ENCODE measurements at places on chromosomes 5 and 9. TPM values are rescaled to one million over a fixed set of nuclear protein-coding genes. Genes with fewer than 3 reads are reported as not detected.

The GADD45G gene
- total RNA-seq, result 90.3 TPM

DNA sequence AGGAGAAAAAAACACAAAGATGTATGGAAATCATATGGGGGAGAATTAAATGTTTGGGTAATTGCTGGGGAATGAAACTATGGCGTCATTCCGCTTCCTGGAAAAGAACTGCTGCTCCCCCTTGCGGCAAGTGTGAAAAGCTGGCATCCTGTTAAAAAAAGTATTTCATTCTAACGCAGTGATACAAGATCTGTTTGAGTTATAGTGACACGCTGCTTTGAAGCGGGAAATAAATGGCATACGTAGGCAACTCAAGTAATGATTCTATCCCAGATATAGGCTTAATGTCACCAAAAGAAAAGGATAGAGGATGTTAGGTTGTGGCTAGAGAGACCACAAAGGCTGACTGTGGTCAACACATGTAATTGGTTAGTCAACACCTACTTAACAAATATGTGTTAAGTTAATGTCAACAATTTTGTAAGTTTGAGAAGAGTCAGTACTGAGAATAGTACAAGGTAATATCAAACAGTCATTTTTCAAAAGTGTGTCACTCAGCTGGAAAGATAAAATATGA lies 70.2 kb upstream of the ALDH1A1 start:
- no peak for DNase-seq
- H3K4me3 ChIP-seq, result no peak overlapping the region
- H3K4me1 ChIP-seq, result no peaks in the 10 kb centered on the region

GRCh38 chr5:14039063-14039462 lies 94.6 kb upstream of the DNAH5 start:
- no peak overlapping the region for H3K27ac ChIP-seq
- no peak overlapping the region for H3K4me3 ChIP-seq
- DNase-seq, result peak; percentile 68
- peaks cover 32% of the 10 kb centered on the region for H3K4me1 ChIP-seq

GRCh38 chr9:23830476-23830805 lies 4.4 kb upstream of the ELAVL2 start:
- H3K36me3 ChIP-seq, result no peaks in the 10 kb centered on the region
- H3K4me1 ChIP-seq, result peaks cover 12% of the 10 kb centered on the region
- H3K27ac ChIP-seq, result no peak overlapping the region
- no peak overlapping the region for H3K4me3 ChIP-seq

GRCh38 chr9:133904346-133905090 lies 87.6 kb downstream of the VAV2 start:
- H3K4me1 ChIP-seq, result peaks cover 18% of the 10 kb centered on the region
- no peak overlapping the region for H3K27ac ChIP-seq

DNA sequence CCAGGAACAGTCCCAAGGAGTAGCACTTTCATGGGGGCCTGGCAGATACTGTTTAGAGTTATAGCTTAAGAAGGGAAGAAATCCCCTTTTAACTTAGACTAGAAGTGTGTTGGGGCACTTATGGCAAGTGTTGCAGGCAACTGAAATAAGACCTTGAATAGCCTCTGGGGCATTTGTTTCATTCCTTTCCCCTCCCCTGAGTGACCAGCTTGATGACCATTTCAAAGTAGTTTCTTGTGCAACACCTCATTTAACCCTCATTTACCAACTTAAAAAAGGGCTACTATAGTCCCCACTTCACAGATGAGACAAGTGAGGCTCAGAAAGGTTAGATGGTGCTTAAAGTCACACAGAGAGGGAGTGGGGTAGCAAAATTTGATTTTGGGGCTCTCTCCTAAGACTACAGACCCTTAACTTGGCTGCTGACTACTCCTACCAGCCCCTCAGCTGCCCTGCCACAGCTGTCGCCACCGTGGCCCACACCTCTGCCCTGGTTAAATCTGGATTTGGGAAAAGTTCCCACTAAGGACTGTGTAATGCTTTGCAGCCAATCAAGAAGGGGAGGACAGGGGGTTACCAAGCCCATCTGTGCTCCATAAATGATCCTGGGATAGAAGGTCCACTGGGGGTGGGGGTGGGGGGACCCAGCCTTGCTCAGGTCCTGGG lies 5.5 kb downstream of the PDLIM4 start:
- H3K36me3 ChIP-seq, result no peaks in the 10 kb centered on the region
- H3K4me1 ChIP-seq, result peaks cover 100% of the 10 kb centered on the region
- peak overlapping the region; percentile 99 for H3K27ac ChIP-seq
- H3K4me3 ChIP-seq, result no peak overlapping the region
- DNase-seq, result peak; percentile 55

- no peak for DNase-seq
- H3K27me3 ChIP-seq, result no peaks in the 10 kb centered on the region
- H3K4me1 ChIP-seq, result no peaks in the 10 kb centered on the region
- H3K4me3 ChIP-seq, result no peak overlapping the region
- no peaks in the 10 kb centered on the region for H3K36me3 ChIP-seq
Measured at GRCh38 chr9:134276453-134277245, 49.6 kb upstream of the RXRA start.

DNA sequence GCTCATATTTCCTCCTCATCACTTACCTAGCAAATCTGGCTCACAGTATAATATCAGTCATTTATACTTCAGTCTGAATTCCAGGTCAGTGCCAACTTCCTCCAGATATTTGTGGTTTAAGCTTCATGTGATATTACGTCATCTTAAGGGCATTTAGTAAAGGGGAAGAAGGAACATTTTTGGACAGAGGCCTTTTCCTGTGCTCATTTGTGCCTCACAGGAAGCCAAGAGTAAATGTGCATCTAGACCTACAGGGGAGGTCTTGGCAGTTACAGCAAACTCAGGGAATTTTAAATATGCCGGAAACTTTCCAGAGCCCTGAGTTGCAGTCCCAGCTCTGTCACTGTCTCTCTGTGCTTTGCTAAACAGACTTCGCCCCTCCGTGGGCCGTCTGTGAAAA lies 12.3 kb upstream of the KCNIP1 start:
- H3K4me3 ChIP-seq, result no peak overlapping the region
- peak overlapping the region; percentile 3 for H3K27ac ChIP-seq
- peaks cover 22% of the 10 kb centered on the region for H3K4me1 ChIP-seq

GRCh38 chr9:15079989-15080388 lies 169.8 kb upstream of the FREM1 start:
- no peaks in the 10 kb centered on the region for H3K4me1 ChIP-seq
- no peak overlapping the region for H3K4me3 ChIP-seq
- no peak overlapping the region for H3K27ac ChIP-seq
- no peaks in the 10 kb centered on the region for H3K36me3 ChIP-seq
- no peaks in the 10 kb centered on the region for H3K27me3 ChIP-seq
- DNase-seq, result no peak

DNA sequence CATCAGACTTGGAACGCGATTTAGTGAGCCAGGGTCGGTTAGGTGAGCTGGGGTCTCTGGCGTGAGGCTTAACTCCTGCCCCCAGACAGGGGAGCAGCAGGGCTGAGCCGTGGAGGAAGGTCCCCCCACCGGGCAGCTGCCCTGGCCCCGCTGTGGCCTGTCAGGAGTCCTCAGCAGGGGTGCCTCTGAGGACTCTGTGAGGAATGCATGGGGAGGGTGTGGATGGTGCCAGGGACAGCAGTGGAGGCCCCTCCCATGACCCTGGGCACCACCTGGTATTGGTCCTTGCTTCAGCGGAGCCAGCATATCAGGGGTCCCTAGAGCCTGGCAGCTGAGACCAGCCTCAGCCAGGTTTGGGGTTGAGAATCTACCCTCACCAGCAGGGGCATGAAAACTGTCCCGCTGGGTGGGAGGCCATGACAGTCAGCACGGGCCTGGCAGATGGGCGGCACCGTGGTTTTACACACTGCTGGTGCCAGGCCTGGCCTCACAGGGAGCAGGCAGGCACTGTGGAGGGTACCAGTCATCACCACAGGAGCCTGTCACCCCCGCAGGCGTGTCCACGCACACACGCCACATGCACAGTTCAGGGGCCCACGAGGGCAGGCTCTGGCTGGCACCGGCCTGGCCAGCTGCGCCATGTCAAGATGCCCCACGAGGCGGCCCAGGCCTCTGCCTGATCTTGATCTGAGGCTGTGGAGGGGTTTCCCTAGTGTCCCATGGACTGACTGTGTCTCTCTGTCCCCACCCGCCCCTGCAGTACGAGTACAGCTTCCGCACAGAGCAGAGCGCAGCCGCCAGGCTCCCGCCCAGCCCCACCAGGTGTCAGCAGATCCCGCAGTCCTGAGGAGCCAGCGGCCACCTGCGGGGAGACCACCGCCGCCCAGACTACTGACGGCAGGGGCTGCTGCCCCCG lies 111.1 kb upstream of the LMX1B start:
- H3K27ac ChIP-seq, result no peak overlapping the region
- H3K36me3 ChIP-seq, result peaks cover 39% of the 10 kb centered on the region

- peaks cover 8% of the 10 kb centered on the region for H3K27me3 ChIP-seq
- H3K4me1 ChIP-seq, result no peaks in the 10 kb centered on the region
- no peak overlapping the region for H3K27ac ChIP-seq
- H3K4me3 ChIP-seq, result no peak overlapping the region
- no peaks in the 10 kb centered on the region for H3K36me3 ChIP-seq
Measured at GRCh38 chr5:159734366-159734765, 181.9 kb upstream of the ADRA1B start.

DNA sequence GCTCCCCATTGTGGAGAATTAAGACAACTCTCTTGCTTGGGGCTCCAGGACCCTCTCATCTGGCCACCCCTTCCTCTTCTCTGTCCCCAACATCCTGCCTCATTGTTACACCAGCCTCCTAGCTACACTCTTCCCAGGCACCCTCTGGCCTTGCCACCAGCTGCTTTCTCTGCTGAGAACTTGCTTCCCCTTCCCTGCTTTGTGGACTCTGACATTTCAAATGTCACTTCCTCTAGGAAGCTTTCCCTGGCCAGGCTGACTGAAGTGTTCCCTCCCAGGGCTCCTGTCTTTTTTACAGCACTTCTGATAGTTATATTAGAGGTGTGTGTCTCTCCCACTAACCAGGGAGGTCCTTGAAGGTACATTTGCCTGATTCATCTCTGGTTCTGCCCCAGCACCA lies 194.0 kb upstream of the KLF4 start:
- no peaks in the 10 kb centered on the region for H3K36me3 ChIP-seq
- H3K27ac ChIP-seq, result no peak overlapping the region
- H3K4me1 ChIP-seq, result no peaks in the 10 kb centered on the region
- no peaks in the 10 kb centered on the region for H3K27me3 ChIP-seq
- no peak overlapping the region for H3K4me3 ChIP-seq

DNA sequence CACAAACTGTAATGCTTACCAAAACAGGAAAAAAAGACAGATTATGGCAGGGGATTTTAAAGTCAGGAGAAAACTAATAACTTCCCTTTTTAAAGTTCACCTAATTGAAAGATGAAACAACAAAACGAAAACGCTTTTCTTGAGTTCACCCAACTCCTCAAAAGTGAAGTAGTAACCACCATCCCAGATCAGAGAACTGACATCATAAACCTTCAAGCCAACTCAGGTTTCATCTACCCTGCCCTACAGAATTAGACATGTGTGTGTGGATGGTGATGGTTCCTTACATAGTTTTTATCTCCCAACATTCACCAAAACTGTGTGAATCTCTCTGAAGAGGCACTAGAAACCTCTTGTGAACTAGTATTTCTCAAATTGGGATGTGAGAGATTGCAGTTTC lies 195.2 kb upstream of the PTGER4 start:
- no peaks in the 10 kb centered on the region for H3K27me3 ChIP-seq
- no peaks in the 10 kb centered on the region for H3K36me3 ChIP-seq
- H3K27ac ChIP-seq, result no peak overlapping the region
- DNase-seq, result no peak
- H3K4me1 ChIP-seq, result no peaks in the 10 kb centered on the region
- H3K4me3 ChIP-seq, result no peak overlapping the region

- DNase-seq, result no peak
- H3K4me3 ChIP-seq, result no peak overlapping the region
- no peaks in the 10 kb centered on the region for H3K27me3 ChIP-seq
- no peaks in the 10 kb centered on the region for H3K4me1 ChIP-seq
Measured at GRCh38 chr5:97752871-97753270, 569.8 kb upstream of the RIOK2 start.

The FOXD1 gene
- 23.4 TPM for total RNA-seq

DNA sequence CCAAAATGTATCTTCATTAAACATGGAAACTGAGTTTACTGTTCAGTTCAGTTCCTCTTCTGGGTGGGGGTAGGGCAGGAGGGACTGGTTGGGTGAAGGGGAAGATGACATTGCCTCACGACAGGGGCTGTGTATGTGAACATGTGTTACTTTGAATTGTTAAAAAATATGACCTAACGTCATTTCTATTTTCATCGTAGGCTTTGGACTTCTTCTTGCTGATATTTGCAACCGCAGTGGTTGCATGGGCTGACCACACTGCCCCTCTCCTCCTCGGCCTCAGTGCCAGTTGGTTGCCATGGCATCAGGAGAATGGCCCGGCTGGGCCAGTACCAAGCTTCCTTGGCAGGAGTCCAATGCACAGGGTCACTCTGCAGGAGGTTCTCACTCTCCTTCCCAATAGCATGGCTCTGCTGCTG lies 41.5 kb downstream of the HACD4 start:
- H3K4me1 ChIP-seq, result peaks cover 16% of the 10 kb centered on the region
- no peaks in the 10 kb centered on the region for H3K27me3 ChIP-seq
- no peak overlapping the region for H3K4me3 ChIP-seq
- H3K36me3 ChIP-seq, result peaks cover 60% of the 10 kb centered on the region

The SLC6A7 gene
- not detected for total RNA-seq

The SOHLH1 gene
- total RNA-seq, result not detected

DNA sequence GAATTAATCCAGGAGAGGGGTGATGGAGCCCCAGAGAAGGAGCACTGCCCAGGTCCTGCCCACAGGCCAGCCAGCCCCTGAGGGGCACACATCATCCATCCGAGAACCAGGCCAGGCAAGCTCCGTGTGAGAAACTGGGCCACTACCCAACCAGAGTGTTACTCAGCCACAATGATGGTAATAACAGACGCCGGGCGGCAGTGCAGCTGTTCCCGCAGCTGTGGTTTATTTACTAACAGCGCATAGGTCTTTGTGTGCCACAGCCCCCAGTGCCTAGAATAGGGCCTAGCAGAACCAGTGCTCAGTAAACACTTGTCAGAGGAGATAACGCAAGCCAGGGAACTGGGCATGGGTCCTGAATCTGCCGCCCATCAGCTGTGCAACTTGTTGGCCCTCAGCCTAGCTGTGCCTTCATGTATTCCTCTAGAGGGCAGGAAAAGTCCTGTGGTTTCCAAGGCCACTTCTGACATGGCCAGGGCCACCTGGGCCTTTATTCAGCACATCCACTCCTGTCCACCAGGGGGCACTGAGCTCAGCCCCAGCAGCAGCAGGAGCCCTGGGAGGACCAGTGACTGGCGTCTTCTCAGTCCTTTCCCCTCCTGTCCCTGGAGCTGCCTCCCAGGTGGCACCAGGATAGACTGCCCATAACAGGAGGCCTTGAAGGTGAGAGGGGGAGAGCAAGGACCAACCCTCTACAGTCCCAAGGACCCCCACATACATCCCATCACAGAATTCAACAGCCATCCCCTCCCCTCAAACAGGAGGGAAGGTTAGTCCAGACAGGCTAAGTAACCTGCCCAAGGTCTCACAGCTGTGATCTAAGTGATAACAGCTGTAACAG lies 2.1 kb downstream of the MXD3 start:
- H3K27me3 ChIP-seq, result no peaks in the 10 kb centered on the region
- no peak overlapping the region for H3K4me3 ChIP-seq
- H3K36me3 ChIP-seq, result peaks cover 8% of the 10 kb centered on the region
- peaks cover 37% of the 10 kb centered on the region for H3K4me1 ChIP-seq
- no peak for DNase-seq
- H3K27ac ChIP-seq, result no peak overlapping the region

The CCIN gene
- 0.50 TPM for total RNA-seq

Data from esophagus muscularis mucosa (tissue), 4 donors.